T-helper 2 cell (primary cell): ENCODE measurements at places on chromosomes 4 and X.

GRCh38 chr4:38117591-38117990 lies 157.4 kb downstream of the PTTG2 start:
- DNase-seq = no peak

- DNase-seq = no peak
Measured at GRCh38 chr4:14257903-14258302, 630.4 kb upstream of the BOD1L1 start.

DNA sequence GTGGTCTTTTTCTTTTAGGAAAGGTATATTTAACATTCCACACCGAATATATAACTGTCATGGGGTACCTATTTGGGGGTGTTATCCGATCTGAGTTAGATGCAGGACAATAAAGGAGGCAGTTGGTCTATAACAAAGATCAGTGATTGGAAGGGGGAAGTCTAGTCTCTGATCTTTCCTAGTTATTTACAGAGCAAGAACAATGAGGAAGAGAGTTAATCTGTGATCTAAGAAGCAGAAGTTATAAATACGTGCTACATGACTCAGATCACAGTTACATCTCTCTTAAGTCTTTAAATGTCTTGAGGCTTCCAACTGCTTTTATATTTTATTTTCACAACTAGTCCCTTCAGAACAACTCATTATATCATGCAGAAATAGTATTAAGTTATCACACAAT lies 33.2 kb upstream of the ARMCX4 start:
- DNase-seq = no peak

- no peak for DNase-seq
Measured at GRCh38 chr4:102527695-102528283, 26.6 kb downstream of the NFKB1 start.

GRCh38 chr4:66590488-66591215 lies 920.4 kb upstream of the EPHA5 start:
- DNase-seq = no peak

GRCh38 chr4:151408630-151409469 lies at the start of gene FHIP1A:
FHIP1A (plus strand) TSS chr4:151409176; CDS start chr4:151566260, 157,084 bp downstream.
- DNase-seq = peak; percentile 77

- DNase-seq = no peak
Measured at GRCh38 chr4:153083447-153083947, 120.7 kb upstream of the TRIM2 start.

GRCh38 chrX:32153585-32153984 lies 1057.8 kb downstream of the DMD start:
- no peak for DNase-seq

DNA sequence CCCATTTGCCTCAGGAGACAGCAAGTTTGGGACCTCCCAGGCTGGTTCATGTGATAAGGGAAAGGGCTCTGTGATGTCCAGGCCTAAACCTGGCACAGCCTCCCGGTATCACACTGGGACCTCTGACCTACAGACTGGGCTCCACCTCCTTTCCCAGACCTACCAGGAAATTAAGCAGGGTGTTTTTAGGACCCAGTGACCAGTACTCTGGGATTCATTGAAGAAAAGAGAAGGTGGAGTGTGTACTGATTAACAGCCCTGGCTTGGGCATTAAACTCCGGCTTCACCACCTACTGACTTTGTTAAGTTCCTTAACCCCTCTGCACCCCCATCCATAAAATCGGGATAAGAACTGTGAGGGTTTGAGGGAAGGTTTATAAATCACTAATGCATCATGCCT lies 28.6 kb downstream of the ASB9 start:
- no peak for DNase-seq

GRCh38 chr4:115159141-115159540 lies 45.7 kb upstream of the NDST4 start:
- DNase-seq = no peak

DNA sequence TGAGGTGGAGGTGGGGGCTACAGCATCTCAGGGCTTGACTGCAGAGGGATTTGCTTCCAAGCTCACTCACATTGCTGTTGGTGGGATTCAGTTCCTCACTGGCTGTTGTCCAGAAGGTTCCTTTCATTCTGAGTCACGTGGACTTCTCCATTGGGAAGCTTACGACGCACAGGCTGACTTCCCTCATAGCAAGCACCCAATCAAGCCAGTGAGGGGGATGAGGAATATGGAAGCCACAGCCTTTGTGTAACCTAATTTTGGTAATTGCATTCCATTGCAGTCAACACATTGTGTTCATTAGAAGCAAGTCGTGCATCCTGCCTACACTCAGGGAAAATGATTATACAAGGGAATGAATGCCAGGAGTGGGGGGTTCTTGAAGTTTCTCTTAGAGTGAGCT lies 32.7 kb upstream of the MXRA5 start:
- DNase-seq = no peak

- DNase-seq = no peak
Measured at GRCh38 chrX:110163488-110163887, 154.4 kb downstream of the AMMECR1 start.

- no peak for DNase-seq
Measured at GRCh38 chr4:96228463-96228862, 388.6 kb downstream of the PDHA2 start.

GRCh38 chr4:7651461-7651921 lies 216.8 kb upstream of the PSAPL1 start:
- DNase-seq = no peak

DNA sequence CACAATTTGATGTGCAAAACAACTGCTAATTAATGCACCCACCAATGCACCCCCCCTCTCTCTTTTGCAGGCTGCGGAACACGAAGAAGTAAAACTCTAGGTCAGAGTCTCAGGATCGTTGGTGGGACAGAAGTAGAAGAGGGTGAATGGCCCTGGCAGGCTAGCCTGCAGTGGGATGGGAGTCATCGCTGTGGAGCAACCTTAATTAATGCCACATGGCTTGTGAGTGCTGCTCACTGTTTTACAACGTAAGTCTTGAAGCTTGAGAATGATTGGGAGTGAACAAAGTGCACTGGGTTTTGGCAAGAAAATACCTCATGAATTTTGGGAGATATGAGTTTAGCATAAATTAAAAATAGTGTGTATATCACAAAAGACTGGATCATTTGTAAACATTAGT lies 28.9 kb downstream of the TMPRSS11E start:
- no peak for DNase-seq

DNA sequence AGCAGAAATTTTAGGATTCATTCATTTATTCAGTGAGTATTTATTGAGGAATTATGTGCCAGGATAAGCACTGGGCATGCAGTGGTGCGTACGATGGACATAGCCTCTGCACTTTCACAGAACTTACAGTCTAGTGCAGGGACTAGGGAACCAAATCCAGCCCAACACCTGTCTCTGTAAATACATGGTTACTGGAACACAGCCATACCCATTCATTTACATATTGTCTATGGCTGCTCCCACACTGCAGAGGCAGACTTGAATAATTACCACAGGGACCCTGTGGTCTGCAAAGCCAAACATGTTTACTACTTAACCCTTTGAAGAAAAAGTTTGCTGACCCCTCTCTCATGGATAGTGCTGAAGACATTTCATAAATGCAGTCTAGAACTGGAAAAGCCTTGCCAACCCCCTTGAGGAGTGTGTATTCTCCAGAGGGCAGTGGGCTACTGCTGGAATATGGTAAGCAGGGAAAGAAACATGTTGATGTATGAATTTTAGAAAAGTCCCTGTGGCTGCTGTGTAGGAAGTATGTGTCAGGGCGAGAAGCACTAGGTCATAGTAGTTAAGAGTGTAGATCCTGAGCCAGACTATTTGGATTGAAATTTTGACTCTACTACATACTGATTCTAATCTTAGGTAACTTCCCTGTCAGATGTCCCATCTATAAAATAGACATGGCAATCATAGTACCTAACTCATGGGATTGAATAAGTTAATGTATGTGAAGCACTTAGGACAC lies 75.5 kb downstream of the GALNT7 start:
- DNase-seq = no peak

DNA sequence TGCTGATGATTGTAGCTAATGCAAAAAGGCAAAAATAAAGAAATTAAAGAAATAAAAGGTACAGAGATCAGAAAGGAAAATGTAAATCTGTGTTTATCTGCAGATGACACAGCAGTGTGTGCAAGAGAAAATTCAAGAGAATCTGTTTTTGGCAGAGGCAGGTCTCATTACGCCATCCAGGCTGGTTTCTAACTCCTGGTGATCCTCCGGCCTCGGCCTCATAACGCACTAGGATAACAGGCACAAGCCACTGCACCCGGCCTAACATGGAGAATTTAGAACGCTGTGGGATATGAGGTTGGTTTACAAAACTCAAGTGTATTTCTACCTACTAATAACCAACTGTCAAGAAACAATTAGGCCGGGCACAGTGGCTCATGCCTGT lies 29.4 kb downstream of the CTBP1 start:
- no peak for DNase-seq

GRCh38 chr4:47531241-47531953 lies 46.3 kb downstream of the ATP10D start:
- DNase-seq = no peak

GRCh38 chr4:144968606-144969005 lies 129.4 kb downstream of the ANAPC10 start:
- no peak for DNase-seq

DNA sequence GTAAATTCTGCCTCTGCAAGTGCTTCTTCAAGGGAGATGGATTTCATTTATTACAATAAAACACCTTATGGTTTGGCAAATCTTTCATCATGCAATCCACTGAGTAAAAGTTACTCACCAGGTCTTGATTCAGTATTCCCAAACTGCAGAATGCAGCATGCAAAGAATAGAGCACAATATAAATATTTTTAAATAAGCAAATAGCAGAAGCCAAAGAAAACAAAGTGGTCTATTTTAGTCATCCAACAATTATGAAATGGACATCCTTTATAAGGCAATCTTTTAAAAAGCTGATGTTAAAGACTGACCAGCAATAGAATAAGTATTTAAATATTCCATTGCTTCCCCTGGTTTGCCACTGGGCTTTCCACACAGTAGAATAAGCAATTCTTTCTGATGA lies 59.5 kb downstream of the SLC39A8 start:
- no peak for DNase-seq

DNA sequence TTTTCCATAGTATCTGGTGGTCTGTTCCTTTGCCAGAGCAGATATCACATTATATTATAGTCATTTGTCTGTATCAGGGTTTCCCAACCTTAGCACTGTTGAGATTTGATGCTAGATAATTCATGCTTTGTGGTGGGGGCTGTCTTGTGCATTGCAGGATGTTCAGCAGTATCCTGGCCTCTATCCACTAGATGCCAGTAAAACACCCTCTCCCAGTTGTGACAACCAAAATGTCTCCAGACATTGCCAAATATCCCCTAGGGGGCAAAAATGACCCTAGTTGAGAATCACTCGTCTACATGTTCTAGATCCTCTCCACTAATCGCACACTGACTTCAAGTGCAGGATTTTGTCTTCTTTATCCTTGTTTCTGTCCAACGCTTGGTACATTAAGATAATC lies 160.8 kb downstream of the FANCB start:
- DNase-seq = no peak

- no peak for DNase-seq
Measured at GRCh38 chr4:504076-504475, 5.1 kb downstream of the PIGG start.

- DNase-seq = no peak
Measured at GRCh38 chrX:47175588-47175980, 18.0 kb upstream of the UBA1 start.

DNA sequence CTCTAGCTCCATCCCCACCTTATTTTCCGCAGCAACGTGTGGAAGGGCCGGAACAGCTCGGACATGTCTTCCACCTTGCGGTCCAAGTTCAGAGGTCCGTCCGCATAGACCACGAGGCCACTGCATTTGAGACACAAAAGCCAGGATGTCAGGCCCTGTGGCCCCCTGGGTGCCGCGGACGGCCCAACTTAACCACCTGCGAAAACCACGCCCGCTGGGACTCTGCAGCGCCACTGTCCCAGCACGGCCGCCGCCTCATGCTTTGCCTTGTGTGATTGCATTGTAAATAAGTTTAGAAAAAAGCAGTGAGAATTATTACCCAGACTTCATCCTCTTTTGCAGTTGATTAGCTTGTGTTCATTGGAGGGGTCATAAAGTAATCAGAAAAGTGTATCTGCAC lies 58.2 kb upstream of the MXD4 start:
- DNase-seq = peak; percentile 13

DNA sequence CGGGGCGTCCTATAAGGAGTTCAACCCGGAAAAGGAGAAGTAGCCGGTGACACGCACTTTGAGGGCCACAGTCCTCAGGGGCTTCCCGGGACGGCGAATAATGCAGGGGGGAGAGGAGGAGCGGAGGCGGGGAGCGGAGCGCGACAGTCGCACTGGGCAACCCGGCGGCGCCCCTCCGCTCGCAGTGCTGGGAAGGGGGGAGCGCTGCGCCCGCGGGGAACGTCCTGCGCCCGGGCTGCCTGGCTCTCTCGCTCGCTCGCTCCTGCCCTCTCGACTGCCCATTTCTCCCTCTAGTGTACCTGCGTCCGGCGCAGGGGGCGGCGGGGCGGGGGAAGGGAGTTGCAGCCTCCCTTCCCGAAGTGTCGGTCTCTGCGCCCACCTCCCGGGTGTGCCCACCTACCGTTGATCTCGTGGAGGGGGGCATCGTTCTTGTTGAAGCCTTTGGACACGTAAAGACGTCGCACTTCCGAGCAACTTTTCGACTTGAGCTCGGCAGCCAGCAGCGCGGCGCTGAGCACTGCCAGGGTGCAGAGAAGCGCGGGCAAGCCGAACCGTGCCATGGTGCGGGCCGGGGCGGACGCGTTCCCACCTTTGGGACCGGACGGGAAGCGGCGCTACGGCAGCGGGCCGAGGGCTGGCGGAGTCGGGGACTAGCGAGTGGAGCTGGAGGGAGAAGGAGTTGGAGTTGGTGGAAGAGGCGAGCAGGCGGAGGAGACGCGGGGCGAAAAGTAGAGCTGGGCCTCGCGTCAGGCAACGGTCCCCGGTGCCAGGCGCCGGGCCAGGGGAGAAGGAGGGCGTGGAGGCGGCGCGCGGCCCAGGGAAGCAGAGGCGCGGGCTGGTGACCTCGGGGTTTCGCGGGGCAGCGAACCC lies 648 bp downstream of the GPC4 start:
- DNase-seq = no peak

DNA sequence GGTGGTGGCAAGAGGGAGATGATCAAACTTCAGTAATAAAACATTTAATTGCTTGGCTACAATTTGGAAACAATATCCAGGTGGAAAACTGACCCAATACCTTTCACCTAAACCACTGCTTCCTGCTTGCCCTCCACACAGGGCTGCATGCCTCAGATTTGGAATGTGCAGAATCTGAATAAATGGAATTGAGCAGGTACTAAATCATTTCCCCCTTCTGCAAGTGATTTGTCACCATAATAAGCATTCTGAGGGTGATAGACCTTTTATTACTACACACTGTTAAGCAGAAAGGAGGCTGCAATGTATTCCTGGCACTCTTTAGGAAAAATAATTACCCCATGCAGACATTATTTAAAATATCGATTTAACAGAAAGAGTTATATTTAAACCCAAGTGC lies 291.8 kb downstream of the IDS start:
- DNase-seq = no peak
